ENCODE measurements at places on chromosomes 5 and 9.

DNA sequence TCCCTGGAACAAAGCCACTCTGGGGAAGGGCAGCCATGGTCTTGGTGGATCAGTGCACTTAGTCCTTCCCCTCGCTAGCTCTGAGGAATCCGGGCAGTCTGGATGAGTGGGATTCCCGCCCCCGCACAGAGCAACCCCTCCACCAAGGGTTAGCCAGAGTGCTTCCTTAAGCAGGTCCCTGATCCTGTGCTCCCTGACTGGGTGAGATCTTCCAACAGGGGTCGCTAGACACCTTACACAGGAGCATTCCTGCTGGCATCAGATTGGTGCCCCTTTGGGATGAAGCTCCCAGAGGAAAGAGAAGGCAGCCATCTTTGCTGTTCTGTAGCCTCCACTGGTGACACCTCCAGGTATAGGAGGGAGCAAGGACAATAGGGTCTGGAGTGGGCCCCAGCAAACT, 228.8 kb downstream of the AP3B1 start:
- no peak for DNase-seq

DNA sequence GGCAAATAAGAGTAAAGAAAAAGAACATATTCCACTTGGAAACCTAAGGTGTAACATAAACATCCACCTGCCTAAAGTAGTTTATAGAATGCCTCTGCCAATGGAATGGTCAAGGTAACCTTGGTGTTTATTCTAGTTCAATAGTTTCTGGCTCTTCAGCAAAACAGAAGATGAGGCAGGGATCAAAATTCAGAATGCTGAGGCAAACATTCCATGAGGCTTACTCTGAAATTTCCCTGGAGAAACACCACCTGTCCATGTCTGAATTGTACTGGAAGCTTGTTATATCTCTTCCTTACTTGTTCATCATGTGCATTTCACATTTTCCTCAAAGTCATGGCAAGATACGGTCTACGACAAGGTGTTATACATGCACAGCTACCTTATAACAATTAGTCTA, 1862.4 kb upstream of the ACO1 start:
- DNase-seq, result no peak

DNA sequence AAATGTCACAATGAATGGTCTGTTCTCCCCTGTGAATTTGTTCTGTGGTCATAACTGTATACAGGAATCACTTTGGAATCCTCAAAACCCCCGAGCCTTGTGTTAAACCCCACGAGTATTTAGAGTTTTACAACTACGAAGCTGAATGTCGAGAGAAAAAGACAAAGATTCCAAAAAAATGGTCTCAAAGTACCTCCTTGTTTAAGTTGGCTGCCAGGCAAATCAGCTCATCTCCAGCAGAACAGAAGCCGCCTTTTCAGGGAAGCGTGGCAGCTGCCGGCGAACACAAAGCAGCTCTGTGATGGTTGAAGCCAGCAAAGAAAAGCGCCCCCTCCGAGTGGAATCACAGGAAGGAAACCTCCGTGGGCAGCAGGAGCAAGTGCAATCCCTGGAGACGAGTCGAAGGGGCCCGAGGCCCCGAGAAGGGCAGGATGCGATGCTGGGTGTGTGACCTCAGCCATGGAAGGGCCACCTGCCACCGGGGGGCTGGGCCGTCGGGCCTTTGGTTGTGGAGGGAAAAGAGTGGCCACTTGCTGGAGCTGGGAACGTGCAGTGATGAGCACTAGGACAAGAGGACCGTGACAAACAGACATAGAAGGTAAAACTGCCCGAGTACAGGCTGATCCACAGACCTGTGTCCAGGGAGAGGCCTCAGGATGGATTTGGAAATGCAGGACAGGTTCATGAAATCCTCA, 706.4 kb downstream of the SEMA5A start:
- no peak for DNase-seq

DNA sequence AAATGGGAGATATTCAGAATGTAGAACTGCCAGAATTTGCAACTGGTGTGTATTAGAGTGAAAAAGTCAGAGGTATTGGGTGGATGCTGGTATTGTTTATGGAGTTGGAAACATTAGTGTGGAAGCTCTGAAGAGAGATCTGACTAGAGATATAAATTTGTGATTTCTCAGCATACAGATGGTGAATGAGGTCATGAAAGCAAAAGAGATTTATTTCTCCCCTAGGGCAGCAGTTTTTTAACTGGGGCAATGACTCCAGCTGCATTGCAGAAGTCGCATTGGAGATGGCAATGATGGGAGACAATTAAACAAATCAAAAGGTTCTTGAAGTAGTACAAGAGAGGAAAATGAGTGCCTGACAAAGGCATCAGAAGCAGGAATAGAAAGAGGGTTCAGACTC, 64.9 kb downstream of the CETN3 start:
- no peak for DNase-seq

GRCh38 chr5:116576053-116576713, 1.6 kb upstream of the SEMA6A start:
- DNase-seq, result no peak

DNA sequence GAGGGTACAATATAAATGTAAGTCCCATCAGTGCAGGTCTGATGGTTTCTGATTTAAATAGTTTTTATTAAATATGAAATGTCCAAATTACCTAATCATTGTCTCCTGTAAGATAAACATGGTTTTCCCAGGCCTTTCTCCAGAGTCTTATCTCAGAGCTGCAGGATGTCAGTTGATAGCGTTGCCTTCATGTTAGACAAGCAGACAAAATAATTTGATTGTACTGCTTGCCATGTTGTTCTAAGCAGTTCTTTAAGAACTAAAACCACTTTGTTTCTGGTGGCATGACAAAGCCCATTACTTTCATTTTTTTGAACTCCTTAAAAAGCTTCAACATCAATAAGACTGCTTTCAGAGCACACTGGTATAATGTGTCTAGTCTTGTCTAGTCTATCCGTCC, 1073.5 kb downstream of the MAT2B start:
- DNase-seq, result no peak

- no peak for DNase-seq
Observed at GRCh38 chr5:111401906-111402305, 110.4 kb downstream of the STARD4 start.

DNA sequence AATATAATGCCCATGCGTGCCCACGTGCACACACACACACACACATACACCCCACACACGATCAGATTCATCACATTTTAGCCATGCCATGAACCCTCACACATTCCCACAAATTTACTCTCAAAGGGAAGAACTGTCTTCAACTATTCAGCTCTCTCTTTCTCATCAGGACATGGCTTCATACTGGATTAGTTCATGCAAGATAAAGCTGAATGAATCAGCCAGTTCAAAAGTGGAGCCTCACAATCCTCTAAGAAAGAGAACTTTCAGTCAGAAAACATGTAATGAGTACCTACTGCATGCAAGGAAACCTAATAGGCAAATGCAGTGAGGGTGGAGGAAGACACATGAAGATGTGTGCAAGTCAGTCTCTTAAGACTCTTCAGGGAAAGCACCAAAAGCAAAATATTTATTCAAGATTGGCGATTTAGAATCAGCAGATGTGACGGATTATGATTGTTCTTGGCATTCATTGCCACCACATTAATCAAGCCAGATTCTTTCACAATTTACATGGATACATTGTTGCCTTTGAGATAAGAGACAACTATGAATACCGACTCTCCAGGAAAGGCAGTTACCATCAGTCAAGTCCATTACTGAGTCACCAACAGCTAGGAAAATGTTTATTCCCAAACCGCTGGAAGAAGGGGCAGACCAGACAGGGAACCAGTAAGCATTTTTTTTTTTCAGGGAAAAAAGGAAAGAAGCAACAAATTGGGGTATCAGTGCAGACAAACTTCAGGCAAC, 30.3 kb upstream of the PUM3 start:
- no peak for DNase-seq

GRCh38 chr9:20319641-20320337, 302.5 kb downstream of the MLLT3 start:
- peak; percentile 56 for DNase-seq

DNA sequence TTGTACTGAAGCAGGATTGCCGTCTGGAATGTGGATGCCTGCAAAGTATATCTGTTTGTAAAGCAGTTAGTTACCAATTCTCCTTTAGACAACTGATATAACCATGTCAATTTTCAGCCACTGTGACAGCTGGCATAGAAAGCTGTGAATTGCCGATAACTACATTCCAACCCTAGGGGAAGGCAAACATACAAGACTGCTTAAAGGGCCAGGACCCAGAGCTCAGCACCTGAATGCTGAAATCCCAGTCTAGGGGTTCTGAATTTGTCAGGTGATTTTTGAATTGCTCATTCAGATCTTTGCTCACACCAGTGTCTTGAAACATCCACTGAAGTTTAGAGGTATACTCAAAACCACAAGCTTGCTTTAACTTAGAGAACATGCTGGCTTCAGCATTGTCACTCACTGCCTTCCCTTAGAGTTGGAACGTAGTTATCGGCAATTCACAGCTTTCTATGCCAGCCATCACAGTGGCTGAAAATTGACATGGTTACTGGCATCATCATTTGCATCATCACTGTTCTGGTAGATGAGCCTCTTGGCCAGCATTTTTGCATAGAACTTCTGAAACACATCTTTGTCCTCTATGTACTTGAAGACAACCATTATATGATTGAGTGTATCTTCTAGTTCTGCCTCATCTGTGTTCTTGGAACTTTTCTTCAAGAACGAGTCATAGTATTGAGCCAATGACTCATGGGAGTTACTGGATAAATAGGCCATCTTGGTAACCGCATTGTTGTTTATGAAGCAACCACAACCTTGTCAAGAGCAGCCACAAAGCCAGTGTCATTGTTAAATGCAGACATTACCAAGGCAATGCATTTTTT, 82.1 kb downstream of the CCDC192 start:
- no peak for DNase-seq

DNA sequence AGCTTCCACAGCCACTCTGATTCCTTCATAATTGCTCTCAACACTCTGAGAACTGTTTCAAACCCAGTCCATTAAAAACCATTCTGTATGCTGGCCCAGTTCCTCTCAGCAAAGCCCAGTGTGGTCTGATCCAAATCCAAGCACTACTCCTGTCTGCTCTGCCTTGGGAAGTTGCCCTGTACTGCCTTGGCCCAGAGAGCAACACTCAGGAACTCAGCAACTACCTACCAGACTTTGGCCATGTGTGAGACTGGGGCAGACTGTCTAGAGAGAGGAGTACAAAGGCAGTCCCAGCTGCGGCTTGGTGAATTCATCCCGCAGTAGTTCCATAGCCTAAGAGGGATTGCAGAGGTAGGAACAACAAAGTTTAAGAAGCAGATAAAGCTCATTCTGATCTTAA, 214.4 kb downstream of the MCTP1 start:
- DNase-seq, result no peak

DNA sequence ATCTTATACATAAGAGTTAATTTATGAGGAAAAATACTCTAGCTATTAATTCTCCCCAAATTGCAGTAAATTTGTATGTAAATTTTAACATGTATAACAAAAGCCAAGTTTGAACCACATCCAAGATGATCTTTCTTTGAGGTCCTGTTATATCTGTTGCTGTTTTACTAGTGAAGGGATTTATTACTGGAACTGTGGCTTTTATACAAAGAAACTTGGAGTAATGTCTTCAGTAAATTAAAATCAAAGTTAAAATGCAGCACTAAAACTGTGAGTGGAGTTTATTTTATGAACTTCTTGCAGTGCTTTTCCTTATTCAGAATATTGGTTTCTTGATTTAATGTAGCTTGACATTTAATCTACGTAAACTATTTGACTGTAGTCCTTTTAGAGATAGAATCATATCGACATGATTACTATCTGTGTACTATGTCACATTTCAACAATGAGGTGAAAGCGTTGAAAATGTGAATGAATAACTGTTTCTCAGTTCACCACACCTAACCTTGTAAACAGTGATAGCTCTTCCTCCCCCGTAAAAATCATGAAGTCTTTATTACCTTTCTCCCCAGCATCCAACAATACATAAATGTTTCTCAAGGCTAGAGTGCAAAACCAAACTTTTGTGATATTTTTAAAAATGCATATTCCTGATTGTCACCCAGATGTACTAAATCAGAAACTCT, 53.2 kb upstream of the ISOC1 start:
- DNase-seq, result no peak

- no peak for DNase-seq
Observed at GRCh38 chr9:136292591-136293448, 11.1 kb downstream of the CCDC187 start.

- no peak for DNase-seq
Observed at GRCh38 chr9:90921969-90922368, 120.3 kb downstream of the SYK start.

- DNase-seq, result no peak
Observed at GRCh38 chr5:173670130-173670651, 53.7 kb upstream of the BOD1 start.

GRCh38 chr9:101674165-101674564, 64.3 kb downstream of the GRIN3A start:
- DNase-seq, result no peak

DNA sequence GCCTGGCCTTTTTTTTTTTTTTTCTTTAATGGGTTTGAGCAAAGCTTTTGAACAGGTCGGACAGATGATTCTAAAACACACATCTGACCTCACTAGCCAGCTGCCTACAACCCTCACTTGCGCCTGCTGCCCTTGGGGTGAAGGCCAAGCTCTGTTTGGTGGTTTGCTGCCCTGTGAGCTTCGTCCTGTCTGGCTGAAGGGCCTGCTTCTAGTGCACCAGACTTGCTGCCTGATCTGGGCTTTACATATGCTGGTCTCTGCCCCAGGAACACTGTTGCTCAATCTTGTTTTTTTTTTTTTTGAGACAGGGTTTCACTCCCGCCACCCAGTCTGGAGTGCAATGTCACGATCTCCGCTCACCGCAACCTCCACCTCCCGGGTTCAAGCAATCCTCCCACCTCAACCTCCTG, 16.4 kb upstream of the DOLPP1 start:
- DNase-seq, result no peak

GRCh38 chr9:19967216-19967887, 178.5 kb upstream of the SLC24A2 start:
- DNase-seq, result peak; percentile 4

DNA sequence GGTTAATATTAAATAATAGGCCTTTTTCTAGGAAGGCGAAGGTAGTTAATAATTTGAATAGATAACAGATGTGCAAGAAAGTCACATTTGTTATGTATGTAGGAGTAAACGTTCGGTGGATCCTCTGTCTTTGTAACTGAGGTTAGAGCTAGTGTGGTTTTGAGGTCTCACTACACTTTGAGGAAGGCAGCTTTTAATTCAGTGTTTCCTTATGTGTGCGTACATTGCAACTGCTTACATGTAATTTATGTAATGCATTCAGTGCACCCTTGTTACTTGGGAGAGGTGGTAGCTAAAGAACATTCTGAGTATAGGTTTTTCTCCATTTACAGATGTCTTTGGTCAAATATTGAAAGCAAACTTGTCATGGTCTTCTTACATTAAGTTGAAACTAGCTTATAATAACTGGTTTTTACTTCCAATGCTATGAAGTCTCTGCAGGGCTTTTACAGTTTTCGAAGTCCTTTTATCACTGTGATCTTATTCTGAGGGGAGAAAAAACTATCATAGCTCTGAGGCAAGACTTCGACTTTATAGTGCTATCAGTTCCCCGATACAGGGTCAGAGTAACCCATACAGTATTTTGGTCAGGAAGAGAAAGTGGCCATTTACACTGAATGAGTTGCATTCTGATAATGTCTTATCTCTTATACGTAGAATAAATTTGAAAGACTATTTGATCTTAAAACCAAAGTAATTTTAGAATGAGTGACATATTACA, 45.7 kb downstream of the TGFBR1 start:
- no peak for DNase-seq

Measured in CD4-positive, alpha-beta T cell treated with Interleukin-6 for 4 hours (primary cell).